ENCODE measurements at places on chromosomes 3 and 15. TPM values are rescaled to one million over a fixed set of nuclear protein-coding genes. Genes with fewer than 3 reads are reported as not detected.

GRCh38 chr3:144011251-144011799, 39.7 kb downstream of the DIPK2A start:
- DNase-seq, result peak; percentile 13

DNA sequence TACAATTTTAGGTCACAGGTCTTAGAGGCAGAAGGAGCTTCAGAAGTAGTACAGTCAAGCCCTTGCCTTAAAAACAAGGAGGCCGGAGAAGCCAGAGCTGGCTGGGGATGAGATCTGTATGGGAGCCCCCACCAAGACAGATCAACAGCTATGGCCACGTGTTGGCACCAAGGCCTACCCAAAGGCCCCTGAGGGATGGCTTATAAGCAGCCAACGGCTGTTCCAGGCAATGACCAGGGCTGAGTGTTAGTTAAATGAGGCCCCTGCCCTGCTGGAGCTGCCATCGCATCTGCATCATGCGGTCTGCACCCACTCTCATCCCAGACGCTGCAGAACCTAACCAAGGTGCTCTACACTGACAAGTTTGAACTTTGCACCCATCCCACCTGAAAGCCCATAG, 43.3 kb downstream of the CCDC12 start:
- DNase-seq, result no peak

DNA sequence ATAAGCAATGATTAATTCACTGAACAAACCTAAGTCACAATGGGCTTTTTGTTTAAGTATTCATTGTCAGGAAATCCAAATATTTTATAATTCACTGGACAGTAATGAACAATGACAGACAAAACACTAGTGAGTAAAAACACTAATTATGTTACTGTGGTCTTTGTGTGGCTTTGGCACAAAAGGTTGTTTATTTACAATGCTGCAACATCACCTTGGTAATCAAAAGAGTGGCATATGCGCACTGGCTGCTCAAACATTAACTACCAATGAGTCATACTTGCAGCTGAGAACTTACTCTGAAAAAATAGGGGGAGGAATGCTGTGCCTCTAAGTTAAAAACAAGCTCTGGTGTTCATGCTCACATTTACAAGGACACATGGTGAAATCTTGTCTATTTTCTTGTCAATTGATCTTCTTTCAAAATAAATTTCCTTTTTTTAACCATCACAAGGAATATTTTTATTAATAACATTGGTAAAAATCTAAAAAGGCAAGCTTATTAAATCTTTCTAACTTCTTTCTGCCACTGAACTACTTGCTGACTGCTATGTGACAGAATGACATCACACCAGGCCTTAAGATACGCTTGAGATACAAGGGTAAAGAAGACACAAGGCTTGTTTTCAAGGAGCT, 85.2 kb upstream of the PPIB start:
- DNase-seq, result peak; percentile 90

DNA sequence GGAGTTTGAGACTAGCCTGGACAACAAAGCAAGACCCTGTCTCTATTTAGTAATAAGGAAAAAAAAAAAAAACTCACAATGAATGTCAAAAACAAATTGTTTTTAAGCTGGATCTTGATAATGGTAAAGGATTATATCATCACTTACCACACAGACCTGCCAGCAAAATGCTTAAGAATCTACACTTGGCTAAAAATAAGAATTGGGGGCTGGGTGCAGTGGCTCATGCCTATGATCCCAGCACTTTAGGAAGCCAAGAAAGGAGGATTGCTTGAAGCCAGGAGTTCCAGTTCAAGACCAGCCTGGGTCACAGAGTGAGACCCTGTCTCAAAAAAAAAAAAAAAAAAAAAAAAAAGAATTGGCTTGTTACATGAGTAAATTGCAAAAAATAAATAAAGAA, 31.0 kb downstream of the ACAP2 start:
- DNase-seq, result peak; percentile 60

- no peak for DNase-seq
Measured at GRCh38 chr3:74214286-74214685, 400.2 kb downstream of the CNTN3 start.

GRCh38 chr15:39246523-39246922, 334.4 kb upstream of the THBS1 start:
- DNase-seq, result peak; percentile 48

- DNase-seq, result peak; percentile 27
Measured at GRCh38 chr15:77024273-77025082, 29.6 kb downstream of the PSTPIP1 start.

- DNase-seq, result peak; percentile 13
Measured at GRCh38 chr3:195209083-195209846, 61.7 kb downstream of the XXYLT1 start.

DNA sequence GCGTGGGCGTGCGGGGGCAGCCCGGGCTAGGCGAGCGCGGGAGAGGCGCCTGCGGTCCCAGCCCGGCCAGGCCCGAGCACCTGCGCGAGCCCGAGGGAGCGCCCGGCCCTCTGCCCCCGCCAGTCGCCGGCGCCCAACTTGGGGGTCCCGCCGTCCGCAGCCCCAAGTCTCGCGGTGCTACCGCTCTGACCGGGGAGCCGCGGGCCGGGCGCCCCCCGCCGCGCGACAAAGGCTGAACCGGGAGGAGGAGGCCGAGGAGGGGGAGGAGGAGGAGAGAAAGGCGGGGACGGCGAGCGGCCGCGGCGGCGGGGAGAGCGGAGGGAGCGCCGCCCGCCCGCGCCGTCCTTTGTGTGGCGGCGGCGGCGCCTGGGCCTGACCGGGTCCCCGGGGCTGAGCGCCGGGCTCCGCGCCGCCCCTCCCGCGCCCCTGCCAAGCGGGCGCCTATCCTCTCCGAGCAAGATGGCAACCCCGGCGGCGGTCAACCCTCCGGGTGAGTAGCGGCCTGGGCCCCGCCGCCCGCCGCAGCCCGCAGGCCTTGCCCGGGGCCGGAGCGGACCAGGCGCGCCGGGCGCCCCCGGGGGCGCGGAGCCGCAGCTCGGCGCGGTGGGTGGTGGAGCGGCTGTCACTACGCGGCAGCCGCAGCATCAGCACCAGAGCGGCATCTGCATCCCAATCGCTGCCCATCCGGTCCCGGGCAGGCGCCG, at the start of gene ARNT2:
Gene ARNT2, plus strand, starts transcription at position 326 of the 704 bp plus-strand sequence. Its CDS starts 134 bp downstream, at position 460.
- DNase-seq, result peak; percentile 25

Gene GATM
- total RNA-seq, result 0.28 TPM

Gene CRABP1
- not detected for total RNA-seq

Gene OCA2
- under 0.01 TPM for total RNA-seq

Gene SERINC4
- not detected for total RNA-seq

All from IMR-90 (cell line).